ENCODE measurements at places on chromosomes 6 and 20. TPM values are rescaled to one million over a fixed set of nuclear protein-coding genes. Genes with fewer than 3 reads are reported as not detected.

The WFDC11 gene
- total RNA-seq, result not detected

- H3K27ac ChIP-seq, result no peak overlapping the region
- peaks cover 62% of the 10 kb centered on the region for H3K36me3 ChIP-seq
Observed at GRCh38 chr20:38073307-38074071, 39.9 kb downstream of the RPRD1B start.

DNA sequence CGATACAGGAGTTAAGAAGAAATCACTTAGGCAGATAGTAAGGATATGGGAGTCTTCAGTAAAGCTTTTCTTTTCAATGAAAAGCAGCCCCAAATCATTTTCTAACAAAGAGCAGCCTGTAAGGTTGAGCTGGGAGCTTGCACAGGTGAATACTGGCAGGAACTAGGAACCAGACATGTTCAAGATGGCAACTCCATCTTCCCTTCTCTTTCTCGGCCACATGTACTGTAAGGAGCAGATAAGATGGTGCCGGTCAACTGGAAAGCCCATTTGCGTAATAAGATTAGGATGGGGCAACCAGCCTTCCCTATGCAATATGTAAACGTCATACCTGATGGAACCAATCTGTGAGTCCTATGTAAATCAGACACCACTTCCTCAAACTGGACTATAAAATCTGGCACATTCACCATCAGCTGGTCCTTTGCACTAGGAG, 46.2 kb upstream of the RNGTT start:
- no peak for DNase-seq
- no peaks in the 10 kb centered on the region for H3K36me3 ChIP-seq
- H3K27ac ChIP-seq, result no peak overlapping the region
- H3K4me1 ChIP-seq, result peaks cover 7% of the 10 kb centered on the region

DNA sequence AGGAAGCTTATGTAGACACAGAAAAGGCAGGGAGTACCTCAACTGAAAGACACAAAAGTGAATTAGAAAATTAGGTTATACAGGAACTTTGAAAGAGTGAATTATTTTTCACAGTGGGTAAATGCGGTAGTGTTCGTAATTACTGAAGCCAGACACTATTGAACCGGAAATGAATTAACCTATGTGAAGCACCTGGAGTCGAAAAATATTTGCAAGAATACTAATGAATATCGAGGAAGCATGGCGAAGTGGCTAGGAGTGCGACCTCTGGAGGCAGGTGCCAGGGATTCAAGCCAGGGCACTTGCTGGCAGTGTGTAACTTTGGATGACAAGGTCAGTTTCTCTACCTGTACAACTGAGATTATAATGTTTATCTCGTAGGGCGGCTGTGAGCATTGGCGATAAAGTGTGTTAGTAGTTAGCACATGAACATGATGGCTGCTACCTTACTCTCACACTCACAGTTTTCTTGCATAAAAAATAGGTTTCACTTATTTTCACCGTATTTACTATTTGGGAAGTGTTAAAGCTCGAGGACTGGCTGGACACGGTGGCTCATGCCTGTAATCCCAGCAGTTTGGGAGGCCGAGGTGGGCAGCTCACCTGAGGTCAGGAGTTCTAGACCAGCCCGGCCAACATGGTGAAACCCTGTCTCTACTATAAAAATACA, 567 bp upstream of the SLC18B1 start:
- H3K36me3 ChIP-seq, result peaks cover 7% of the 10 kb centered on the region
- DNase-seq, result peak; percentile 83
- no peak overlapping the region for H3K4me3 ChIP-seq
- no peaks in the 10 kb centered on the region for H3K27me3 ChIP-seq

DNA sequence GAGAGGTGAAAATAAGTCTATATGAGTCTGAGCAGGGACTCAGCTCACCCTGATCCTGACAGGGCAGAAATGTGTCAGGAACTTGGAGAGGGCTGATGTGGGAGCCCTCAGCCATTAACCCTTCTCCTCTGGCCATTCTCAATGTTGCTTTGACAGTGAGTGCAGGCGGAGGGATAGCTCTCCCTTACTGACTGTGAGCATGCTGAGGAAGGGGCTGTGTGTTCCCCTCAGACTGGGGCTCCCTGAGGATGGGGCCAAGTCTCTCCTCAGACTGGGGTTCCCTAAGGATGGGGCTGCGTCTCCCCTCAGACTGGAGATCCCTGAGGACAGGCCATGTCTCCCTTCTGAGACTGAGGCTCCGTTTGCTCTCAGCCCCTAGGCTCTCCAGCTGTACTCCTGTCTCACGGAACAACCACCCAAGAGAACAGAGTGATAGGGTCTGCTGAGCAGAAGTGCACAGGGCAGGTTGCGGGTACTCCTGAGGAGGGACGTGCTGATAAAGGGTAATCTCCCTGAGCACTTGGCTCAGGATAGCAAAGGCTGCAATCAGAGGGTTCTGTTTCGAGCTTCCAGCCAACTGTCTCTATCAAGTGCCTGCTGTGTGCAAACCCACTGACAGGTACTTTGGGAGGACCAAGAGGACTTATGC, 141.0 kb downstream of the MRPL14 start:
- H3K4me1 ChIP-seq, result no peaks in the 10 kb centered on the region
- DNase-seq, result no peak
- no peak overlapping the region for H3K27ac ChIP-seq
- no peaks in the 10 kb centered on the region for H3K27me3 ChIP-seq
- no peak overlapping the region for H3K4me3 ChIP-seq
- no peaks in the 10 kb centered on the region for H3K36me3 ChIP-seq

DNA sequence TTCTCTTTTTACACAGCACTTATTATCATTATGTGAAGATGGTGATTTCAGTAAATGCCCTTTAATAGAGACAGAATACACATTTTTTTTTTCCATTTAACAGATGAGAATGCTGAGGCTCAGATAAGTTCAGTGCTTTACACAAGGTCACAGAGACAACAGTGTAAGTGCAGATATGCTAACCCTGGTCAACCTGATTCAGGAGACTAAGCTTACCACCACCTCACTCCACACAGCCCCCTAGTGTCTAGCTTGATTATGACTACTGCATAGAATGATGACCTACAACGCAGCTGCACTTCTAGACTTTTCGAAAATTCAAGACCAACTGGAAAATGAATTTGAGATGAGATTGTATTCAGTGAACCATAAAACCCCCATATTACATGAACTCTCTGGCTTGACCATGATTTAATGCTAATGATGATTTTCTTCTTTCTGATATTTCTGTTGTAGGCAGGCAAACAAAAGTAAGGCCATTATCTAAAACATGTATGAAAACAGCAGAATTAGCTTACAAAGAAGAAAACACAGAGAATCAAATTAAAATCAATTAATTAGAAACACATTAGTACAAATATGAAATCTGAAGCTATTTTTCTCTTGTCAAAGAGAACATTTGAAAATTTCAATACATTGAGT, 212.1 kb upstream of the PHACTR1 start:
- H3K27ac ChIP-seq, result no peak overlapping the region
- no peaks in the 10 kb centered on the region for H3K36me3 ChIP-seq
- no peaks in the 10 kb centered on the region for H3K4me1 ChIP-seq
- H3K4me3 ChIP-seq, result no peak overlapping the region
- peak; percentile 11 for DNase-seq
- peaks cover 2% of the 10 kb centered on the region for H3K27me3 ChIP-seq

DNA sequence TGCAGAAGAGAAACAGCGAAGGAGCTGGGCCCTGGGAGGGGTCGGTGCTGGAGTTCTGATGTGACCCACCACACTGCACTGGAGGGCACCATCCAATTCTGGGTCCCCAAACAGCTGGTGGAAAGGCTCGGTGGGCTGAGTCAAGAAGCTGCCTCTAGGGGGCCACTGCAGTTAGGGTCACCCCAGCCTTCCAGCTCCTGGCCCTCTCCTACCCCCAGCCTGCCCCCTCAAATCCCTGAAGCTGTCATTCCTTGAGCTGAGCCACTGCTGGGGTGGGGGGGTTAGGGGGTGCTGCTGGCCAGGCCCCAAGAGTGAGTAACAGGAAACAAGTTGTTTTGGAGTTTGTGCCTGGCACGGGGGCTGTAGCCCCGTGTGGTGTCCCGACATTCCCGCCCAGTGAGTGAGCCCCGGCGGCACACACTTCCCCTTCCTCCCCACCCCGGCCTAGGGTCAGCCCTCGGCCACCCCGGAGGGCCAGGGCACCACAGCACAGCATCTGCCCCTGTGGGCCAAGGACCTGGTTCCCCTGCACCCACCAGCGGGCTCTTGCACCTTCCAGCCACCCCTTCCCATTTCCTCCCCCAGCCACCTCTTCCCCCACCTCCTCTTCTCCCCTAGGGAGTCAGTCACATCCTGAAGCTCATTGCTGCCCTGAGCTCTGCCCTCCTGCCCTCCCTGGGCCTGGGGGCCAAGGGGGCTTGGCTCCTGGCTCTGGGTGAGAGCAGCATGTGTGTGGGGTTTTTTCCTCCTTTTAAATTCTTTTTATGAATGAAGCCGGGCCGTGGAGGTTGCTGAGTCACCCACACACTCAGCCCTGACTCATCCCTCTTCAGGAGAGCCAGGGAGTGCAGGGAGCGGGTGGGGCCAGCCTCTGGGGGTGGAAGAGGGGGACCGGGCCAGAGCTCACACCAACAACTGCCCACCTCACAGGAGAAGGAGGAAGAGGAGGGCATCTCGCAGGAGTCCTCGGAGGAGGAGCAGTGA, 4.6 kb downstream of the SMIM29 start:
- H3K4me3 ChIP-seq, result peak overlapping the region; percentile 17
- H3K27me3 ChIP-seq, result no peaks in the 10 kb centered on the region
- peak overlapping the region; percentile 97 for H3K27ac ChIP-seq
- peaks cover 59% of the 10 kb centered on the region for H3K36me3 ChIP-seq
- peaks cover 85% of the 10 kb centered on the region for H3K4me1 ChIP-seq
- DNase-seq, result peak; percentile 82

- H3K4me1 ChIP-seq, result no peaks in the 10 kb centered on the region
- H3K36me3 ChIP-seq, result no peaks in the 10 kb centered on the region
- no peak for DNase-seq
- no peak overlapping the region for H3K27ac ChIP-seq
Observed at GRCh38 chr6:19772891-19773290, 64.3 kb upstream of the ID4 start.

GRCh38 chr6:96841345-96841744, 4.1 kb upstream of the GPR63 start:
- no peaks in the 10 kb centered on the region for H3K36me3 ChIP-seq
- no peak overlapping the region for H3K27ac ChIP-seq
- H3K4me3 ChIP-seq, result no peak overlapping the region
- DNase-seq, result no peak

DNA sequence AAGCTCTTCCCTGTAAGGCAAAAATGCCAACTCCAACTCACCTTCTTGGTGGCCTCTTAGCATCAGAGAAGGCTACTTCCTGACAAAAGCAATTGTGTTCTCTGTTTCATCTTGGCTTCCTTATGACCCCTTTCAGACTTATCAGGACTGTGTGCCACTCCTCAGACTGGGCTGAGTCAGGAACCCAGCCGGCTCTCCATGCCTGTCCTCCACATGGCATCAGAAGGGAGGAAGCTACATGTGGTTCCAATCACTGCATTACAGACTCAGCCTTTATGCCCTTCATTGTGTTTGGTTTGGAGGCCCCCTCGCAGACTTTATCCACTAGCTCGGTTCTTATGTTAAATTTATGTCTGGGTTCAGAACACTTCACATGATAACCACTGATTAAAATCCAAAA, 142.5 kb downstream of the SLC24A3 start:
- H3K4me1 ChIP-seq, result no peaks in the 10 kb centered on the region
- H3K4me3 ChIP-seq, result no peak overlapping the region
- H3K27ac ChIP-seq, result no peak overlapping the region

- no peaks in the 10 kb centered on the region for H3K36me3 ChIP-seq
- no peak for DNase-seq
- H3K4me3 ChIP-seq, result no peak overlapping the region
- peaks cover 8% of the 10 kb centered on the region for H3K27me3 ChIP-seq
Observed at GRCh38 chr20:2767768-2768631, 32.4 kb downstream of the CPXM1 start.

The FAXC gene
- not detected for total RNA-seq

Data from activated CD8-positive, alpha-beta T cell treated with anti-CD3 and anti-CD28 coated beads for 36 hours (primary cell).